GM12864 (cell line): ENCODE measurements at places on chromosomes 7 and 10.

- no peak for DNase-seq
These were observed 97.4 kb upstream of the LRGUK start for GRCh38 chr7:134029743-134030142.

GRCh38 chr10:68861253-68861652, 33.9 kb downstream of the STOX1 start:
- DNase-seq: no peak

DNA sequence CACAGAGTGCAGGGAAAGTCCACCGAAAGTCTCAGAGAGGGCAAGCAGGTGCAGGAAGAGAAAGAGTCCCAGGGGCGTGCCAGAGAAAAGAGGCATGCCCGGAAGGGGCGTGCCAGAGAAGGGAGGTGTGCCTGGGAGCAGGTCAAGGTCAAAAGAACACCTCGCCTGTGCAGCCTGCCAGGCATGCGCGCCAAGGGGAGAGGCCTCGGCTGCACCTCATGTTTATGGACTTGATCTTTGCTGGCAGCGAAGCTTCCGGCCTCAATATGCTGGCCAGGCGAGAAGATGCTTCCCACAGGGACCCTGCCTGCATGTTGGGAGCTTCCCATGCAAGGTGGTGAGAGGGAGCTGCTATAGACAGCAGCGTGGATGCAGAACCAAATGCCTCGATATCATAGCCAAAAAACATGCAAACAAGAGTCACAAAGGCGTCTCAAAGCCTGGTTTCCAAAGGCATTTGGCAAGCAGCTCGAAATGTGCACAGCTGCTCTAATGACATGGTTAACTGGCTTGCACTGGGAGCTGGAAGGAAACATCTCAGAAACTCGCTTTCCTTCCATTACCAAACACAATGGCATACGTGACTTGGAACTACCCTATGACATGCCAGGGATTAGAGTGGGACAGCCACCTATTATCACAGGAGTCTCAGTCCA, 192.5 kb upstream of the PPP2R2D start:
- DNase-seq: no peak

DNA sequence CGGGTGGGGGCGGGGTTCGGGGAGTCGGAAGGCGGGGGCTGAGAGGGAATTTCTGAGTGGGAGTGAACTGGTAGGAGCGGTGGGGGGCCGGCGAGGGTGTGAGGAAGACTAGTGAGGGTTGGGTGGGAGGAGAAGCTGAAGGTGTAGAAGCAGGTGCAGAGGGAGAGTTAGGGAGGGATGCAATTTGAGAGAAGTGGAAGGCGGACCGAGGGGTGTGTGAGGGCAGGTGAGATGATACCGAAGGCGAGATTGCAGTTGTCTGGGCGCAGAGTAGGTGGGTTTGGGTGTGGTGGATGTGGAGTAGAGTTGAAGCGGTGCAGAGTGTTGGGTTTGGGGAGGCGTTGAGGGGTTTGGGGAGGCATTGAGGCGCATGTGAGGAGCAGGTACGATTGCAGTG, 643 bp downstream of the KAT6B start:
- peak; percentile 26 for DNase-seq

GRCh38 chr10:1130995-1131790, 75.0 kb downstream of the WDR37 start:
- no peak for DNase-seq

GRCh38 chr7:24722386-24723177, 34.7 kb downstream of the GSDME start:
- DNase-seq: no peak

- DNase-seq: no peak
These were observed 5.9 kb upstream of the LGI1 start for GRCh38 chr10:93751832-93752231.

DNA sequence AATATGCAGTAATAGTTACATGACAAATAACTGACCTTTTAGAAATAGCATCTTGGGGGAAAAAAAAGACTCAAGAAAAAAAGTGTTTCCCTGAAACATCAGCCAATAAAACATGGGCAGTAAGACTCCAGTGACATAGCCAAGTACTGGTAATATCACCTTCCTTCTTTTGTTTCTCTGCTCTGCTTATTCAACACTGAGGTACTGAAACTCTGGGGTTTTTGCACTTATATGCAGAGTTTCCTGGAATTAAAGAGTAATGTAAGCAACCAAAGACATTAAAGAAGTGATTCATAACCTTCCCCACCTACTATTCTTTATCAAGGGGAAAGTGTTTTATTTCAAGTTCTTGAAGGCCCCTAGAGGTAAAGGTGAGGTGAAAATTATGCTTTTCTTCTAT, 414.5 kb downstream of the GRM8 start:
- DNase-seq: no peak

DNA sequence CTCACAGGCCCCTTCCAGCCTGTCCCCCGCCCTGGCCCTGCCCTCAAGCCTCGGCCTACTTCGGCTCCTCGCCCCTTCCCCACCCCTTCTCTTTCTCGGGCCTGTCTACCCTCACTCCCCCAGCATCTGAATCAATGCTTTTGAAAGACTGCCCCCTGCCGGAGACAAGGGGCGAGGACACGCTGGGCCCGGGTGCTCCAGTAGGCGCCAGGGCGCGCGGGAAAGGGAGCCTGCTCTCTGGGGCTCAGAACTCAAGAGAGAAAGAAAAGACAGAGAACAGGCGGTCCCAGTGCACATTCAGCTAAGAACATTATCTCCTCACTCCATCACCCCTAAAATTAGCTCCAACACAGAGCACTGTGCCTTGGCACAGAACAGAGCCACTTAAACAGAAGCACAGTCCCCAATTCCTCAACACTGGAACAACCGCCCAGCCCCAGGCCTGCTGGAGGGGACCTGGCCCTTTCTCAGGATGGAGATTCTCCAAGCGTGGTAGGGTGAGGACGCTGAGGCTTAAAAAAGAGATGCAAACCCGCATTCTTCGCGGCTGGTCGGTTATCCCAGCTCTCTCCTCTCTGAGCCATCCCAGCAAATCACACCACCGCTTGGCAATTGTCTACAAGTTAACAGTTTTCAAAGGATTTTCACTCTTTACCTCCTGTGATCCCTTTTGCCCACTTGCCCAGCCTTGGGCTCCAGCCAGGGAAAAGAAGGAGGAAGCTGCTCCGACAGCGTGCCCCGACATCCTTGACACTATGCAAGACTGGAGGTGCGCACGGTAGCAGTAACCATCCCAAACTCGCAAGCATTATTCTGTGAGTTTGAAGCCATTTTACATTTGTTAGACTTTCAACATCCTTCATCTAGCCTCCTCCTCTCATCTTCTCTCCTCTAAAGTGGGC, 2.1 kb downstream of the GIGYF1 start:
- no peak for DNase-seq

DNA sequence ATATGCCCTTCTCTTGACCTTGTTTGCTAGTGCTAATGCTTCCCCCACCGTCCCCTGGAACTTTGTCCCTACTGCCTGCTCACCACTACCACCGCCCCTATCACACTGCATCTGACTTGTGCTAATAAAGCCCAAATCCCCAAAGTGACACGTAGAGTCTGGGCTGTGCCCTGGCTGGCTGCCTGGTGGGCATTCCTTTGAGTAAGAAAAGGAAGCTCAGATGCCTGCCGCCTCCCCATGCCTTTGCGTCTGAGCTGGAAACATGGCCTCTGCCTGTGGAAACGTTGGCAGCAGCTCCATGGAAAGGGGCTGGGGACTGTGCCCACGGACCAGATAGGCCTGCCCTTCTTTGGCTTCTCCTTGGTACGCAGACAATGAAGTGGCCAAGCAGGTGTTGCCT, 138.3 kb downstream of the CYP26A1 start:
- DNase-seq: no peak

DNA sequence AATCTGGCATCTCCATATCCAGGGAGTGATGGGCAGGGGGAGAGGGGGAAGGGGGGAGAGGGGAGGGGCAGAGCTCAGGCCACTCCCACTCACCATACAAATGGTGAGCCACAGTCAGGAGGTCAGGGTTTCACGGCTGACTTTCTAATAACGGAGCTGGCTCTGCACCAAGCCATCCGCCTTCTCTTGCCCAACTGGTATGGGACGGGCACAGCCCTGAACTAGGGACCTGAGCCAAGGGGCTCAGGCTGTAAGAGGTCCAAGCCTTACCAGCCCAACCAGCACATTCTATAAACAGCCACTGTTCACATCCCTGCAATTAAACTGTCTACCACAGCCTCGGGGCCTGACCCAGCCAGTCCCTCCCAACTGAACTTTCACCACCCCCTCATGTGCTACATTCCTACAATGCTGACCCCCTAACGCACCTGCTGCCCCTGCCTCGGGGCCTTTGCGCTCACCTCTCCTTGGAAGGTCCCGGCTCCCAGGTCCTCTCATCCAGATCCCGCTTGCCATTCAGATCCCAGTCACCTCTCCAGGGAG, 32.5 kb downstream of the RGS10 start:
- DNase-seq: no peak

DNA sequence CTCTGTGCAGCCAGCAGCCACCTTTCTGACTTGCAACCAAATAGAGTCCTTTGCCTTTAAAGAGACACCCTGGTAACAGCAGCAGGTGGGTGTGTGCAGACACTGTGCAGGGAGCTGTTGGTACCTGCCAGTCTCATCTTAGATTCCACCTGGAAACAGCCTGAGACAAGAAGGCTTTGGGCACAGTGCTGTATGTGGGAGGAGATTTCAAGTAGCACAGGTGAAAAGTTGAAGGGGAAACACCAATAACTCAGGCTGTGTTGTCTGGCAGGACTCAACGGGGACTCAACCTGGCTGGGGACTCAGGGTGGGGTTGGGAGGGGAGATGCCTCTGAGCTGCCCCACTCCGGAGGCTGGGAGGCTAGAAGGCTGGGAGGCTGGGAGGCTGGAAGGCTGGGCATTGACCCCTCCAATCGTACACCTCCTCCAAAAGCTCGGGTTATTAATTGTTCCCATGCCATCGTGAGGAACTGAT, 6.7 kb downstream of the CPXM2 start:
- DNase-seq: no peak

- no peak for DNase-seq
These were observed 15.4 kb downstream of the GLUD1 start for GRCh38 chr10:87079106-87079836.

DNA sequence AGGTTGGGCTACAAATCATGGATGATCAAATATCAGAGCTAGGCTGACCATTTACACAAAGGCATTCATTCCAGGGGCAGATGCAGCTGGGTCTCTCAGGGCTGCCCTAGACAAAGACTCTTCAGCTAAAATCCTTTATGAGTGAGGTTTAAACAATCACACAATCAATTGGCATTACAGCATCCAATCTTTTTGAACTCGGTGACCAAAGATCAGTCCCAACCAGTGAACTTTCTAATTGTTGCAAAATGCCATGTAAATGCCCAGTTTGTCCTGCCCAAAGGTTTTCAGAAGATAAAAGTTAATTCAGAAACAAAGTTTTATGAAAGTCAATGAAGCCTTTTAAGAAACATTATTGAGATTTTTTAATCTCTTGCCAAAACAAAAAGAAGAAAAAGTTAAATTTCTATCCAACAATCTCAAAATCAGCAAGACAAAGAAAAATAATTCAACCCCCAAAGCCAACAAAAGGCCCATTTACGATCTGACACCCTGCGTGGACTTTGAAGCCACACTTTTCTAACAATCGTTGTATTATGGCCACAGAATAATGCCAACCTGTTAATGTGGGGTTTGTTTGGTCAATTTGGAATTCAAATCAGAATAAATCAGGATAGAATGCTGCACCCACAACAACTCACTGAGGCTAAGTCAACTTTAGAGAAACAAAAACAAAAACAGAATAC, 40.9 kb downstream of the GPR37 start:
- no peak for DNase-seq

DNA sequence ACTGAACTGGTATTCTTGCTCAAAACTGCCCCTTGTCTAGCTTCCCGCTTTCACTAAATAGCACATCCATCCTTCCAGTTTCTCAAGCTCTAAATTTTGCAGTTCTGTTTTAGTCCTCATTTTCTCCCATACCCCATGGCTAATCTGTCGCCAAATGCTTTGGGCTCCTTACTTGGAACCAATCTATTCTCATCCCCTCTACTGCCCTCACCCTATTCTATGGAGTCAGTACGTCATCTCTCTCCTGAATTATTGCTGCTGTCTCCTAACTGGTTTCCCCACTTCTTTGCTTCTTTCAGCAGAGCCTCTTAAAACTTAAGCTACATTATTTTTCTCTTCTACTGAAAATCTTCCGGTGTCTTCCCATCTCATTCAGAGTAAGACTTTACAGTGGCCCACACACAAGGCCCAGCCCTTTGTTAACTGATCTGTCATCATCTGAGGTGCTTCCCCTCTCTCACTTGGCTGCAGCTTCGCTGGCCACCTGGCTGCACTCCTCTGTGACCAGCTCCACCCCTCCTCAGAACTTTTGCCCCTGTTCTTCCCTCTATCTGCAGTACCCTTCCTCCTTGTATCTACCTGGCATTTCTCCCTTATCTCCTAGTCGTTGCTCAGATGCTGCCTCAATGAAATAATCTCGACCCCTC, 9.9 kb downstream of the STARD3NL start:
- DNase-seq: no peak

DNA sequence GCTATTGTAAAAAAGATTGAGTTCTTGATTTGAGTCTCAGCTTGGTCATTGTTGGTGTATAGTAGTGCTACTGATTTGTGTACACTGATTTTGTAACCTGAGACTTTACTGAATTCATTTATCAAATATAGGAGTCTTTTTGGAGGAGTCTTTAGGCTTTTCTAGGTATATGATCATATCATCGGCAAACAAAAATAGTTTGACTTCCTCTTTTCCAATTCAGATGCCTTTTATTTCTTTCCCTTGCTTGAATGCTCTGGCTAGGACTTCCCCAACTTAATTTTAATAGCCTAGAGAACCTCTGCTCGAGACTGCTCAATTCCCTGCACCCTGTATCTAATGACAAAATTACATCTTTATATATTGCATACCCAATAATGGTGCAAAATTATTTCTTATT, 154.4 kb downstream of the CCDC7 start:
- DNase-seq: no peak

- DNase-seq: no peak
These were observed 97.3 kb downstream of the PIP4K2A start for GRCh38 chr10:22617051-22617450.

DNA sequence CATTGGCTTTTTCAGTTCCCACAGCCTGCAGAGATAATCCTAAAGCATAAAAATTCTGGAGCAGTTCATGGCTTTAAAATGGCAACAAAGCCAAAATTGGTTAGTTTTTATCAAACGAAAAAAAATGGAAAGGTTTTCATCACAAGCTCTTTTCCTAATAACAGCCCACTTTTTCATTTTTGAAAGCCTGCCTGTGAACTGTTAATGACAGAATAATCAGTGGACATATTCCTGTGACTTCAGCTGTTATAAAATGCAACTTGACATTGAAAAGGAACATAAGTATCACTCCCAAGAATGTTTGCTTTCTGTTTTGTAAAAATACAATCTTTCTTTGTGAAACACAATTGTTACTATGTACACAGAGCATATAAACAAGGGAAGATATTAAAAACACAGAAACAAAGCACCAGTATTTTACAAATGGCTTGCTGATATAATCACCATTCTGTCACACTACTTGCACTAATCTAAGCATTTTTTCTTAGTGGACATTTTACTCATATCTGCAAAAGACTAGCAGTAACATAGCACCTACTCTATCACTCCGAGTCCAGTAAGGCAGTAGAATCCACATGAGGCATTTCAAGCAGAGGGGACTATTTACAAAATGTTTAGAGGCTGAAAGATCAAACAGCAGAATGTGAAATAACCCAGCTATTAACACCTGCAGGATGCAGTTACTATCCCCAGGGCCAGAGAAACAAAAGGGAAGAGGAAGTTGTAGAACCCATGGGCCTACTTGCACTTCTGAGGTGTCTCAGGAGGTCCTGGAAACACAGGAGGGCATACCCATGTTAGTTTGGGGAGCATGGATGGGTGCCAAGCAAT, 26.4 kb downstream of the MACC1 start:
- DNase-seq: peak; percentile 8
